ENCODE measurements at places on chromosomes 5 and 9. TPM values are rescaled to one million over a fixed set of nuclear protein-coding genes. Genes with fewer than 3 reads are reported as not detected.

SERINC5 gene
- 26.6 TPM for polyA plus RNA-seq

PDE6A gene
- 0.06 TPM for polyA plus RNA-seq

EXD3 gene
- 3.6 TPM for polyA plus RNA-seq

SMIM27 gene
- 2.6 TPM for polyA plus RNA-seq

GGTA1 gene
- 3.1 TPM for polyA plus RNA-seq

GPBP1 gene
- 13.6 TPM for polyA plus RNA-seq

F12 gene
- polyA plus RNA-seq: 294 TPM

WWC1 gene
- 6.2 TPM for polyA plus RNA-seq

- DNase-seq: no peak
- no peak overlapping the region for H3K27ac ChIP-seq
- H3K27me3 ChIP-seq: no peaks in the 10 kb centered on the region
- H3K4me3 ChIP-seq: no peak overlapping the region
- no peaks in the 10 kb centered on the region for H3K36me3 ChIP-seq
Observed at GRCh38 chr5:123787635-123788034, 275.7 kb downstream of the CSNK1G3 start.

GRCh38 chr9:132591751-132592314, 9.4 kb downstream of the BARHL1 start:
- H3K36me3 ChIP-seq: peaks cover 15% of the 10 kb centered on the region
- peaks cover 4% of the 10 kb centered on the region for H3K4me1 ChIP-seq
- DNase-seq: no peak

- H3K27ac ChIP-seq: no peak overlapping the region
- H3K4me3 ChIP-seq: no peak overlapping the region
- DNase-seq: no peak
Observed at GRCh38 chr5:147084702-147085101, 150.1 kb upstream of the STK32A start.

DNA sequence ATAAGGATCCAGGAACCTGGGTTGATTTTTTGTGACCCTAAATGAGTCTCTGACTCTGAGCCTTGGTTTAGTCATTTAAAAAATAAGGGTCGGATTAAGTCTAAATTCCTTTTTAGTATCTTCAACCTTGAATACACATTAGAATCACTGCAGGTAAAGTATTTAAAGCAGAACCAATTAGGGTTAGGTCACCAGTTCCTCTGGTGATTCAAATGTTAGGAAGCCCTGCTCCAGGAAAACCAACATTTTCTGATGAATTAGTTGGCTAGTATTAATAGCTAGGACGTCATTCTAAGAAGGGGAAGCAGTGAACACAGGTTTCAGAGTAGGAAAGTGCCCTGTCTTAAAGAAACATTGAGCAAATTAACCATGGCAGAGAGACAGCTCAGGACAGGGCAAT, 31.4 kb upstream of the BRINP1 start:
- no peaks in the 10 kb centered on the region for H3K4me1 ChIP-seq
- peaks cover 7% of the 10 kb centered on the region for H3K27me3 ChIP-seq
- no peak overlapping the region for H3K4me3 ChIP-seq

DNA sequence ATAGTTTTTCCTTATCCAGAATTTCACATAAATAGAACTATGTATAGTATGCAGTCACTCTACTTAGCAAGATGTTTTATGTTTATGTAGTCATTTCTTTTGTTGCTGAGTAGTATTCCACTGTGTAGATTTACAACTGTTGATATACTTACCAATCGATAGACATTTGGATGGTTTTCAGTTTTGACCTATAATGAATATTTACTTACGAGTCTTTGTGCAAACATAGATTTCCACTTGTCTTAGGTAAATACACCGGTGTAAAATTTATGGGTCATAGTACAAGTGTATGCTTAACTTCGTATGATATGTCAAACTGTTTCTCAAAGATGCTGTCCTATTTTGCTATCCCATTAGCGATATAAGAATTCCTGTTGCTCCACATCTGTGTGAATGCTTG, 19.7 kb upstream of the OR2K2 start:
- no peaks in the 10 kb centered on the region for H3K27me3 ChIP-seq
- H3K27ac ChIP-seq: no peak overlapping the region
- no peak overlapping the region for H3K4me3 ChIP-seq
- H3K36me3 ChIP-seq: no peaks in the 10 kb centered on the region

GRCh38 chr9:13351778-13352386, 72.4 kb upstream of the MPDZ start:
- H3K36me3 ChIP-seq: no peaks in the 10 kb centered on the region
- no peak for DNase-seq
- H3K27me3 ChIP-seq: no peaks in the 10 kb centered on the region
- no peak overlapping the region for H3K4me3 ChIP-seq
- H3K4me1 ChIP-seq: no peaks in the 10 kb centered on the region
- H3K27ac ChIP-seq: no peak overlapping the region

DNA sequence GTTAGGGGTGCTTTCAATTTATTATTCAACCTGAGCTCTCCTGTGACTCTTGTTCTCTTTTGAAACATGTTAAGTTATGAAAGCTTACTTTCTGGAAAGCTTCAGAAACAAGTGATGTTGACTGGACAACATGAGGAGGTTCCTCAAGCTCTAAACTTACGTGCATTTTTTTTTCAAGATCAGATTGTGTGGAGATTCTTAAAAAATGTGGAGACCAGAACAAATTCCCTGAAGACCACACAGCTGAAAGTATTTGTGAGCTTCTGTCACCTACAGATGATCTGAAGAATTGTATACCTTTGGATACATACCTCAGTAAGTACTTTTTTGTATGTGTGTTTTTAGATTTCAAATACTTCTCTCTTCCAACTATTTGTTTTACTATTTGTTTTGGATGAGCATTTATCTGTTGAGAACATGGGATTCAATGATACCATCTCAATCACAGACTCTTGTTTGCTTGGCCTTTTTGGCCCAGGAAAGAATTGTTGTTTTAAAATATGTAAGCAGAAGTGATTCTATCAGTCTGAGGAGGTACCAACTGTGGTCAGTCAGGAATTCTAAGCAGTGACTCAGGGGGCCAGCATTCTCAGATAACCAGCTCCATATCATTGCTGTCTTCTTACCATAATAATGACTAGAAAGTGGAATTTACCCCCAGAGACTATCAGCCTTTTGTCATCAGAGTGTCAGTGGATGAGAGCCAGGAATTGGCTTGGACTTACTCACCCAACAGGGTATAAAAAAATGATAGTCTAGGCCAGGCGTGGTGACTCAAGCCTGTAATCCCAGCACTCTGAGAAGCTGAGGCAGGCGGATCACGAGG, 34.4 kb upstream of the GLIPR2 start:
- DNase-seq: no peak
- peaks cover 6% of the 10 kb centered on the region for H3K4me1 ChIP-seq
- H3K36me3 ChIP-seq: no peaks in the 10 kb centered on the region
- no peak overlapping the region for H3K27ac ChIP-seq
- no peaks in the 10 kb centered on the region for H3K27me3 ChIP-seq

- H3K27ac ChIP-seq: no peak overlapping the region
- no peak overlapping the region for H3K4me3 ChIP-seq
- H3K27me3 ChIP-seq: no peaks in the 10 kb centered on the region
- H3K4me1 ChIP-seq: peaks cover 22% of the 10 kb centered on the region
- no peaks in the 10 kb centered on the region for H3K36me3 ChIP-seq
Observed at GRCh38 chr9:106857811-106858470, 5.0 kb upstream of the ZNF462 start.

DNA sequence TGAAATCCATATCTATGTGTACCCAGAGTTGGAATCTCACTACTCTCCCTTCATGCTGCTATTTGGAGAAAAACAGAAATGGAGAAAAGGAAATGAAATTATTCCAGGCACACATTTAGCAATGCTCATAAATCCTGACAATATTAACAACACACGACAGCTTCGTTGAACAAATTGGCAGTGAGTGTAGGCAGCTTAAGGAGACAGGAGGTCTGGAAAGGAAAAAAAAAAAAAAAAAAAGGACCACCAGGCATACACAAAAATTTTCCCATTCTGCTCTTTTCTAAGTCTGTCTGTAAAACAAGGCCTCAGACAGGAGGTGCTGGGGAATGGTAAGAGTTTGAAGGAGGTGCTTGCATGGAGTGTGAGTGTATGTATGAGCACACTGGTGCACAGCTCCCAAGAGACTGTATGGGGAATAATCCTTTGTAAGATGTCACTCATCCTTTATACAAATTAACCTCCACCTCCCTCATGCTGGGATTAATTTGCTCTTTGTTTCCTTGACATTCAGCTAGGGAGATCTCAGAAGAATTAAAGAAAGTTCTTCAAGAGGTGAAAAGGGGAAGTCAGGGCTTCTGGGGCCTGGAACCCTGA, 78.9 kb downstream of the ASTN2 start:
- no peak overlapping the region for H3K4me3 ChIP-seq
- no peak for DNase-seq
- H3K27me3 ChIP-seq: no peaks in the 10 kb centered on the region
- no peaks in the 10 kb centered on the region for H3K4me1 ChIP-seq

GRCh38 chr9:75265525-75265972, 177.2 kb downstream of the OSTF1 start:
- no peak for DNase-seq
- no peaks in the 10 kb centered on the region for H3K36me3 ChIP-seq
- H3K27ac ChIP-seq: no peak overlapping the region
- H3K27me3 ChIP-seq: no peaks in the 10 kb centered on the region
- H3K4me1 ChIP-seq: peaks cover 5% of the 10 kb centered on the region
- no peak overlapping the region for H3K4me3 ChIP-seq

- no peaks in the 10 kb centered on the region for H3K4me1 ChIP-seq
- no peaks in the 10 kb centered on the region for H3K36me3 ChIP-seq
- no peak overlapping the region for H3K4me3 ChIP-seq
Observed at GRCh38 chr5:34603378-34603777, 52.8 kb upstream of the RAI14 start.

- no peaks in the 10 kb centered on the region for H3K36me3 ChIP-seq
- no peak for DNase-seq
Observed at GRCh38 chr9:11159318-11159862, 546.6 kb upstream of the PTPRD start.

- no peak overlapping the region for H3K4me3 ChIP-seq
- no peak overlapping the region for H3K27ac ChIP-seq
- no peaks in the 10 kb centered on the region for H3K4me1 ChIP-seq
Observed at GRCh38 chr9:98957826-98958225, 14.1 kb downstream of the COL15A1 start.

DNA sequence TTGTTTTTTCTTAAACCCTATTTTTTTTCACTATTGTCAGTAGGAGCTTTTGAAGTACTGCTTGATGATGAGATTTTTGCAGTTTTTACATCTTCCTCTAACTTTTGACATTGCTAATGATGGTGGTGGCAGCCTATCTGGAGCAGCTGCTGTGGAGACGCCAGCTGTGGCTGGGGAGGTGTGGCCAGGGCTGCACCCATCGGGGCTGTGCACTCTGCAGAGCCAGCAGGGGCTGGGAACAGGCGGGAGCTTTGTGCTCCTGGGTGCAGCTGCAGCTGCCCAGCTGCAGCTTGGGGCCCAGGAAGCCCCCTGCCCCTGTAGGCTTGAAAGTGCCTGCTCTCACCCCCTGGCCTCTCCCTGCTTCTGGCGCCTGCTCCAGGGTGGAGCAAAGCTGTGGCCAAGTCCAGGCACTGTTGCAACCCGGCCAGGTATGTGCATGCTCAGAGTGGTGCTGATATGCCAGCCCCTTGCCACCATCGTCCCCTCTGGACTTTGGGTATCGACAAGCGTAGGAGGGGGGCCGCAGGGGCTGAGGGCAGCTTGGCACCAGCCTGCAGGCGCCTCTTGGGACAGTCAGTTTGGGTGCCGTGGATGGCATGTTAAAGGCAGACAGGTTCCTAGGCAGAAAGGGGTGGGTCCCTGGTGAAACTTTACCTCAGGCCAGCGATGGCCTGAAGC, 39.2 kb downstream of the FER start:
- H3K27me3 ChIP-seq: no peaks in the 10 kb centered on the region
- H3K4me1 ChIP-seq: no peaks in the 10 kb centered on the region
- H3K36me3 ChIP-seq: no peaks in the 10 kb centered on the region
- no peak overlapping the region for H3K27ac ChIP-seq

- H3K27me3 ChIP-seq: no peaks in the 10 kb centered on the region
- no peak overlapping the region for H3K4me3 ChIP-seq
- H3K36me3 ChIP-seq: peaks cover 6% of the 10 kb centered on the region
- no peak for DNase-seq
- H3K27ac ChIP-seq: no peak overlapping the region
- no peaks in the 10 kb centered on the region for H3K4me1 ChIP-seq
Observed at GRCh38 chr9:447230-448025, 232.8 kb downstream of the DOCK8 start.

All from liver (tissue), 10 donors.